ENCODE measurements at places on chromosomes 2 and 18.

- DNase-seq, result no peak
Observed at GRCh38 chr2:203973000-203973399, 36.4 kb downstream of the ICOS start.

- no peak for DNase-seq
Observed at GRCh38 chr2:23745726-23746105, 181.2 kb downstream of the ATAD2B start.

- DNase-seq, result no peak
Observed at GRCh38 chr2:242063436-242063835, 193.9 kb downstream of the RTP5 start.

GRCh38 chr18:45228796-45229388 is 386.4 kb upstream of the SLC14A2 start:
- DNase-seq, result no peak

DNA sequence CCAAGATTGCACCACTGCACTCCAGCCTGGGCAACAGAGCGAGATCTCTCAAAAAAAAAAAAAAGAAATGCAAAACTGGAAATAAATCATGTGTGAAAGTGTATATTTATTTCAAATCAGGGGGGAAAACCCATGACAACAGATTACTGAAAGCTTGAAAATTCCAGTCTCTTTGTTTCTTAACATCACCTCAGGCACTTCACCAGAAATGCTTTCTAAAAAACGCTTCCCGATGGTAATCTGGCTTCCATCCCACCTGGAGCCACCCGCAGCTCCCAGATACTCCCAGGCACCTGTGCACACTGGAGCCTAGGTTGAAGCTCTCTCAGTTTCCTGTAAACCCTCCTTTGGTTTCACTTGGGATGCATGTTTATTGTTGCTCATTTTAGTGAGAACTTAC is 7.2 kb upstream of the ITGB6 start:
- DNase-seq, result no peak

GRCh38 chr2:39954346-39954745 is 175.3 kb upstream of the THUMPD2 start:
- no peak for DNase-seq

DNA sequence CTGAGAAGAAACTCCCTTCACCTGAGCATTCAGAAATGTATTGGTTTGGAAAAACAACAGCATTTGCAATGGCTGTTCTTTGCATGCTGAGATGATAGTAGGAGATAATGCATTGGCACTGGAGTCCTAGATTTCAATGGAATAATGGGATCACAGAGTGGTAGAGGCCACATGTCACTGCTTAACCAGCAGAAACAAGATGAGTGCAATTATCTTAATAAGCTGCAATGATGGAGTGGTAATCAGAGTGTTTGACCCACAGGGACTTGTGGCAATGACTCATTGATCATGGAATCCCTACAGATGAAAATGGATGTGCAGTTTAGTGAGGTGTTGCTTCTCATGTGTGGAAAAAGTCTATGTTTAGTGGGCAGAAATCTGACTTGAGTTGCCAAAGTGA is 218.8 kb upstream of the ZEB2 start:
- DNase-seq, result no peak

GRCh38 chr2:89833780-89834117 is 1142.3 kb downstream of the RPIA start:
- DNase-seq, result no peak

- DNase-seq, result no peak
Observed at GRCh38 chr2:42032224-42032620, 15.6 kb upstream of the PKDCC start.

DNA sequence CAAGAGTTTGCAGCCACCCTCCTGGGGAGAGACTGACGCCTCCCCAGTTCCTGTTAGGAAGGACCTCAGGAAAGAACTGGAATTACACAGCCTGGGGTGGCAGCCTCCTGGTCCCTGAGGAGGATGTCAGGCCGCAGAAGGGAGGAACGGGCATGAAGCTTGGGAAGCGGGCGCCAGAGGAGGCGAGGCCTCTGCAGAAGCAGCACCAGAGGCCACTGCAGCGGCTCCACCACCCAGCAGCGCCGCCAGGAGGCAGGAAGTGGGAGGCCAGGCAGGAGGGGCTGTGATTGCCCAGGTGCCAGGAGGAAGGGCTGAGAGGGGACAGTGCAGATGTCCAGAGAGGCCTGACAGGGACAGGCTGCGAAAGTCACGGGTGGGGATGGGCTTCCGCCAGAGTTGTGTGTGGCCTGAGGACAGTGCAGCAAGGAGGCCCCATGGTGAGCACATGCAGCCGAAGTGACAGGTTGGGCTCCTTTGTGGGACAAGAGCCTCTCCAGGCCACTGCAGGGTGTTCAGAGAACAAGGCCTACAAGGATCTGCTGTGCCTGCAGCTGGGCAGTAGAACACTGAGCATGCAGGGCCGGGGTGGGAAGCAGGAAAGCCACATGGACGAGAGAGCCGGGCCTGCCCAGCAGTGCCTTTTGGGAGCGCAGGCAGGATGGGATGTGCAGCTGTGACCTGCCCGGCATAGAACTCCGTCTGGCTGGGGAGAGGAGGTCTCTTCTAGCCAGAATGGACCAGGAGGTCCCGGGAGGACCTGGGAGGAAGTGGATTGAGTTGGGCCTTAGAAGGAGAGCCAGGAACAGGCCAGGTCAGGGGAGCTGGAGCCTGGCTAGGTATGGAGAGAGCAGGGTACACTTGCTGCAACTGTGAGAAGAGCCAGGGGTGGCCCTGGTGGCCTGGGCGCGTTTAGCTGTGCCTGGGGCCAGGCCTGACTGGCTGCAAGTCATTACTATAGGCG is 39.1 kb upstream of the ALPP start:
- DNase-seq, result no peak

DNA sequence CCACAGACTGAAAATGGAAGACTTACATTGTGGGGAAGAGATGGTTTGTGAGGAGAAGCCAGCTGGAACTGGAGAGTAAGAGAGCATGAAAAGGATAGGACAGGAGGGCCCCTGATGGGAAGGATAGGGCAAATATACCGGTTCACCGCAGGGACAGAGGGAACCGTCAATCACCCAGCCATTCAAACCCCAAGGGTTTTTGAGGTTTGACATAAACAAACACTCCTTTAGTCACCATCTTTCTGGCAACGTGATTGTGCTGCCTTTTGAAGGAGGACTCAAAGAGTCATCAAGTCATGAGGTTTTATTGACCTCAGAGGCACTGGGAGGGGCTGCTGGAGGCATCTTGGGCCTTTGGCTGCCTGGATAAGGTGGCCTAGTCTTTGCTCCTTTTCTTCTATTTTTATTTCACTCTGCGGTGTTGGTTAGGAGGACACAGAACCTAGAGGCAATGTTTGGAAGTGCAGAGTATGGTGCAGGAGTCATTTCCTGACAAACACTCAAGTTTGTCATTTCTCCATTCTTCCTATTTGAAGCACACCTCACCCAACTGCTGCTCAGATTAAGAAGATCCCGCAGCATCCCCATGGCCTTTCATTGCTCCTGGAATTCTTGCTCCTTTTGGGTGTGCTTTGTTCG is 487.3 kb upstream of the SPRED2 start:
- DNase-seq, result no peak

DNA sequence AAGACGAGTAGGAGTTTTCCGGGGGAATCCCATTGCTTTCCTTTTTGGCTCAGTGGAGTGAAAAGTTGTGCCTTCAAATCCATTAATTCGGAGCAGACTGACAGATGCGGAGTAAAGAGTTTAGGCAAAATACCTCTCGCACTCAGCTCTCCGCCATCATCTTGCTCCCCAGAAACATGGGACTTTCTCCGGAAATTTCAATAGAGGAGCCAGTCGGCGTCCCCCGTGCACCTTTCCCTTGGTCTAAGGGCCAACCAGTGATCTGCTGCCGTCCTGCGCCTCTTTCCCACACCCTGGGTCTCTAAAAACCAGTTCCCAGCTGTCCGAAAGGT is 318 bp downstream of the TYW5 start:
- no peak for DNase-seq

- DNase-seq, result no peak
Observed at GRCh38 chr2:226657340-226658053, 142.1 kb downstream of the IRS1 start.

DNA sequence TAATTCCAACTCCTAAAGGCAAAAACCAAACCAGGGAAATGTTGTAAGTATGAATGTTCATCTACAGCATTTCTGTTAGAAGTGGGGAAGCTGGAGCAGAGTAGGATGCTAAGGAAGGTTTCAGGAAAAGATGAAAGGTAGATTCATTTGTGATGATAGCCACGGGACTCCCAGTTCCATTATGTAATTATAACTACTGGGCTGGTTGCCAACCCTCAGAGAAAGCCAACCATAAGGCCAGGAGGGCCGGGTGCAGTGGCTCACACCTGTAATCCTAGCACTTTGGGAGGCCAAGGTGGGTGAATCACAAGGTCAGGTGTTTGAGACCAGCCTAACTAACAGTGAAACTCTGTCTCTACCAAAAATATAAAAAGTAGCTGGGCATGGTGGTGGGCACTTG is 288.9 kb upstream of the ETAA1 start:
- DNase-seq, result no peak

DNA sequence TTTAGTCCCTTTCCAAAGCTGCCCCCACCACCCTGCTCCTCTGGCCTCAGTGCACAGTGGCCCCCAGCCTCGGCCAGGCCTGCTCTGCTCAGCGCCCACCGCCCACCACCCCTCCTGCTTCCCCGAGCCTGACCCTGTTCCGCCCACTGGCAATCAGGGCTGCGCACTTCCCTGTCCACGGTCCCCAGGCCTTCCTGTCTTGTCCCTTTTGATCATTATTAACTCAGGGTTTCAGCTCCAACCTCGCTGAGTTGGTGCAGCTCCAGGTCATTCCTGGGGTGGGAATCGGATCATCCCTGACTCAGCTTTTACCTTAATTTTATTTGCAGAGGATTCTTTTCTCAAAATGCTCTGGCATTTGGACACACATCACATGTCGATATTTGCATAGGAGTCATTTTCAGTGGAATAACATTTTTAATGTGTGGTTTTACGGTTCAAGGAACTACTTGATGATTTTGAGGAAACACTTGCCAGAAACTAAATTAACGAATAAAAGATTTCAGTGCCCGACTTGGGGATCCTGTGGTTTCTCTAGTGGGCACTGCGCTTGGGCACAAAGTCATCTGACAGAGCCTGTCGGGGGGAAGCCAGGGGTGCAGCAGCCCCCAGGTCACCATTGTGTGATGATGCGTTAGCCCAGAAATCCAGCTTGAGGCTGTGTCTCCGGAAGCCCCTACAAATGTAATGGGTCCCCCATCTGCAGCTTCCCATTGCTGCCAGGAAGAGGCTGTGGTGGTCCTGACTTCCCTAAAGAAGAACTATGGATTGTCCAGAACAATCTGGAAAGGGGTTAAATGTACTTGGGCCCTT is 1.0 kb upstream of the ESPNL start:
- DNase-seq, result no peak

DNA sequence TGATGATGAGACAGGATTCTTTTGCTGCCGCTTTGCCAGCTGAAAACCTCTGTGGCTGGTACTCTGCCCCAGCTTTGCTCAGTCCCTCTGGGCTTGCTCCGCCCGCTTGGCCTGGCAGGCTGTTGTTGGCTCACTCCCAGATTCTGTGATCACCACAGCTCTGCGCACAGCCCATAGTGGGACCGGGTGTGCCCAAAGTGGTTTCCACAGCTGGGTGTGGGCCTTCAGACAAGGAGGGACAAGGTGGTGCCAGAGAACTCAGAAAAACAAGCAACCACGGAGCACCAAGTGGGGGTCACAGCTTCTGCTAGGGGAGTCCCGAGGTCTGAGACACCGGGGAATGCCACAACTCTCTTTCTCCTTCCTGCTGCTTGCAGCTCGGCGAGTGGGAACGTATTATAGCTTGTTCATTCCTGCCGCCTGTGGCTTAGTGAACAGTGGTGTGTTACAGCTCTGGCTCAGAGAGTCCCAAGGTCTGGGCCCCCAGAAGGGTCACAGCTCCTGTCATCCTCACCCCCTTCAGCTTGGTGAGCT is 9.2 kb upstream of the KYNU start:
- no peak for DNase-seq

All from stimulated activated CD4-positive, alpha-beta T cell treated with anti-CD3 and anti-CD28 coated beads, Interleukin-1b, Interleukin-23, amount 100 ng/mL, for 24 hours (primary cell).